ENCODE measurements at places on chromosomes 2 and 18.

GRCh38 chr2:10935953-10936942 is 24.5 kb downstream of the KCNF1 start:
- no peak for DNase-seq

DNA sequence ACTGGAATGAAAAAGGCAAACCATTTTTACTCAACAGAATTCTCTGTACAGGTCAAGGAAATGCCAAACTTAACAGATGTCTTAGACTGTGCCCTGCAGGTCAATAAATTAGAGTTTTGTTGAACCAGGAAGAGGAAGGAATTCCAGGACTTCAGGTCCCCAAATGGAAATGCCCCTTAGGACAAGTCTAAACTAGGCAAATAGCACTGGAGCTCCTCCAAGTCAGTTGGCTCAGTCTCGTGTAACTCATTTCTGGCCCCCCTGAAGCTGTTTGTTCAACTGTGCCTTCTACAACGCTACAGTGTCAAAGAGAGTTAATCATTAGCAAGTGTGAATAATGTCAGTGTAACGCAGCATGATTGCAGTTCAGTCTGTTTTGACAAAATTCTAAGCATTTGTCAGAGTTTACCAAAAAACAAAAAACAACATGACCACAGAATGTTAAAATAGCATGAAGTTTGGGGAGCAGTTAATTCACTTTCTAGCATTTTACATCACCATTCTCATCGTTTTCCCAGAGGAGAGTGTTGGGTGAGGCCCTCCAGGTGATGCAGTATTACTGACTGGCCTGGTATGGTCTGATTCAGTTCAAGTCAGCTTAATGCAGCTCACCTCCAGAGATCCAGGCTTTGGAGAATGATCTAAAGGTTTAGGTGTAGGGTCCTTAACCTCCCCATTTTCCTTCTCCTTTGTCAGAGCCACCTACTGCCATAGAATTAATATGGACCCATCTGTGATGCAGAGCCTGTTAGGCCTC is 108.1 kb downstream of the AQP4 start:
- no peak for DNase-seq

DNA sequence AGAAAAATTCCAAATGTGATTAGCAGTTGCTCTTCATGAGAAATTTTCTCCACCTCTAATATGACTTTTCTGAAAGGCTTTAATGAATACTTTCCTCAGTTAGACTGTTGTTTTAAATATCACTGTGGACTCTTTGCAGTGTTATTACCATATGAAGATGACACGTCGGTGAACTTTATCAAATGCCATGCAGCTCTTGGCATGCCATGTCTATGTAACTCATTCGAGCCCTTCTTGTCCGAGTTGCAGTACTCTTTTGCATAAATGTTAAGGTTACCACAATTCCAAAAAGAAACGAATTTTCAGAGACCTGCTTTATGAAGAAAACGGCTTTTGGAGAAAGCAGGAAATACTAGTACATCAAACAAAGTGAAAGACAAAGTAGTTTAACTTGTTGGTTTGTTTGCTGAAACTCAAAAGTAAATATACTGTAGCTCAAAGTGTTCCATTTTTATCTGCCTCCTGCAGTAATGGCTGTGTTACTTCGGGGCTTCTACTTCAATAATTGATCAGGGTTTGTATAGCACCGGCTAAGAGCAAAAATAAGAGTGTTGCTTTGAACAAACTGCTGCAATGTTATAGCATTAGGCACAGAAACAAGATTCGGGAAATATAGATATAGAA is 204.1 kb downstream of the ARHGAP15 start:
- DNase-seq = no peak

DNA sequence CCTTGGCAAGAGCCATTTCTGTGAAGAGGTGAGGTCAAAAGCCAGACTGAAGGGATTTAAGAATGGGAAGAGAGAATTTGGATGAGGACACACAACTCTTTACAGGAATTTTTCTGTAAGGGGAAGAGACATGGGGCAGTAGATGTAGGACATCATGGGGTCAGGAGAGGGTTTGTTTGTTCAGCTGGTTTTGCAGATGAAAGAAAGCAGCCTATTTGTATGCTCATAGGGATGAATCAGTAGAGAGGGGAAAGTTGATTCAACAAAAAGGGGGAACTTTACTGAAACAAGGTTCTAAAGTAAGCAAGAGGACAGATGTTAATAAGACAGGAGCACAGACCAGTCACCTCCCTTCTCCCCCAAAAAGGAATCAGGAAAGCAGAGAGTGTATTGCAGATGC is 11.2 kb downstream of the SCG2 start:
- DNase-seq = no peak

GRCh38 chr2:113892004-113892710 is 2.3 kb downstream of the ACTR3 start:
- no peak for DNase-seq

DNA sequence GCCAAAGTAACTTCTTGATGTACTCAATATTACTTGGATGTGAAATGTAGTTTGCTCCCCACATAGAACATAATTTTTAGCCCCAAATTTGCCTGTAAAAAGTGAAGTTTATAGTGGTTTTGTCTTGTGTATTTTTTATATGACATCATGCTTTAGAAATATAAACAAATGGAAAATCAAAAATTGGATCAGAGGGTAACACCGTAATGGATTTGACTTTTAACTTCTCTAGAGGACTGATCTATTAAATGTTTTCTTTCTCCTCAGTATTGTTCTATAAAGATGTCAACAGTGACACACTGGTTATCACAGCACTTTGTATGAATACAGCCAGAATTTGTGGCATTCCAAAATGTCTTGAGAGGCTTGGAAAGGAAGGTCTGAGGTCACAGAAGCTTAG is 45.6 kb upstream of the RASGRP3 start:
- DNase-seq = no peak

DNA sequence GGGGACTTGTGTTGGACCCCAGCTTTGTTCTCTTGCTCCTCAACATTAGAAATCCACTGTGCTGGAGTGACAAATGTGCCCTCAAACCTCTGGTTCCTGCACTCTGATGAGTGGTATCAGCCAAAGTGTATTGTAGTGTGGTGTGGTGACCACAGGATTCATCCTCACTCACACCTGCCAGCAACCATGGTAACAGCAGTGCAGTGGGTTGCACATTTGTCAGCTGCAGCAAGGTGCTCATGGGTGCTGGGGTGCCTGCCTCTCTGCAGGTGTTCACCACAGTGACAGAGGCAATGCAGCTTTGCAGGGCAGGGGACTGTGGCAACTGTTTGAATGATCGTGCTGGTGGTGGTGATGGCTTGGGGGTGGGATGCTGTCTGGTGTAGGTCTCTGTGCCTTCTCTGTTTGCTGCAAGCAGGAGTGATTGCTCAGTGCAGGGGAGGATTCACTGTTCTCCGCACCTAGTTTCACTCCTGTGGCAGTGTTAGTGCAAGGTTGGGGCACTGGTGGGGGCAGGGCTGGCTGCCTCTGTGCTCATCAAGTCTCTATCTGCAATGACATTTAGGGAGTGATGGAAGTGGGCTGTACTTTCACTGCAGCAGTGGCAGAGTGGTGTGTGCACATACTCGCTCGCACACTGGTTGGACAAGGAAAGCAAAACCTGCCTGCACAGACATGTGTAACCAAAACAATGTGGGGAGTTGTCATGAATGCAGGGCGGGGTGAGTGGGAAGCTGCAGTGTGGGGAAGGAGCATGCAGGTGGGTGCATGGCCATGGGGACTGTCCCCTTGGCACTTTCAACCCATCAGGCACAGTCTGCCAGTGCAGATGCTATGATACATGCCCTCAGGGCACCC is 301.1 kb downstream of the PIK3C3 start:
- no peak for DNase-seq

Measured in activated CD8-positive, alpha-beta memory T cell treated with anti-CD3 and anti-CD28 coated beads for 1 hour (primary cell).